ENCODE measurements at places on chromosomes 4 and X.

DNA sequence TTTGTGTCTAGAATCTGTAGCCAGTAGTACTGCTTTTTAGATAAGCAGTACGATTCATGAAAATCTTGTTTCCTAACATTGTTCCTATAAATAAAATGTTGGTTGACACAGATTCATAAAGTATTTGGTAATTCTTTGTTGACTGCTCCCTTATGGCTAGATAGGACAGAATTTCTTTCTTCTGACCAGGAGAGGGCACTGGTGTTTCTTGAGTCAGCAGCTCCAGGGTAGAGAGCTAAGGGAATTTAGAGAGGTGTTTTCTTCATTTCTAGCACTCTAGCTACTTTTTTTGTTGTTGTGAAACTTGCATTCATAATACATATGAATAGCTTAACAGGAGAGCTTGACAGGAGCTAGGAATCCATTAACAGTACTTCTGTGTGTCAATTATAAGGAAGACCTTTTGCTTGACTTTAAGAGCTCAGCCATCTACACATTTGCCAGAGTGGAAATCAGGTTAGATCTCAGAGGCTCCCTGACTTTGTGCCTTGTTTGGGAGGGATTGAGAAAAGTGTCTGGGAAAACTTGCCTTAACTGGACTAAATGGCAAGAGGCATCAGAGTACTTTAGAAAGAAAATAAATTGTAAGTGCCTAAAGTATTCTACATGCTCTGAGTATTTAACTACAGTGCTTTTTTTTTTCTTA lies 756.1 kb downstream of the SH3BGRL start:
- no peak for DNase-seq

GRCh38 chrX:134622056-134622812 lies 36.0 kb downstream of the PLAC1 start:
- no peak for DNase-seq

DNA sequence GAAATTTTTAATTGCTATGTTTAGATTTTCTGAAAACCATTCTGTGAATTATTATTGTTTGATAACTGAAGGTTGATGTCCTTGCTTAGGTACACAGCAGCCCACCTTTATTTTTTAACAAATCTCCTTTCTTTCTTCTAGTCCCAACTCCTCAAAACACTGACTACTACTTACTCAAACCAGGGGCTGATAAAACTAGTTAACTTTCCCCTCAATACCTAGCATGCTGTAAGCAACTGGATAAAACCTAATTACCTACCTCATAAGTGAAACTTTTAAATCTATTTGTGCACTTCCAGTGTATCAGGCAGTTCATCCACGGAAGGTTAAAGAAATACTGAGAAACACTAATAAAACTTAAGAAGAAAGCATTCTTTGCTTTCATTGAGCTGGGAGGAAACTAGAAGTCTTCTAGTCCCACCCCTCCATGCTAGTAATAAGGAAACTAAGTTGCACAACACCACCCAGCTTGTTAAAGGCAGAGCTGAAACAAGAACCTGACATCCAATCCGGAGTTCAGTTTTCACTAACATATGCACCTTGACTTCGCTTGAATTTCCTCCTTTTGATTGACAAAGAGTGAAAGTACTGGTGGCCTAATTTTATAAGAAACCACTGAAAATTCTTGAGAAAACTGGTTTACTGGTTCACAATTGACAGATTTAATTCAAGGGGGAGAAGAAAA lies 180.2 kb upstream of the TET2 start:
- DNase-seq: no peak

- no peak for DNase-seq
These were observed 243.9 kb downstream of the UNC5C start for GRCh38 chr4:95304898-95305297.

DNA sequence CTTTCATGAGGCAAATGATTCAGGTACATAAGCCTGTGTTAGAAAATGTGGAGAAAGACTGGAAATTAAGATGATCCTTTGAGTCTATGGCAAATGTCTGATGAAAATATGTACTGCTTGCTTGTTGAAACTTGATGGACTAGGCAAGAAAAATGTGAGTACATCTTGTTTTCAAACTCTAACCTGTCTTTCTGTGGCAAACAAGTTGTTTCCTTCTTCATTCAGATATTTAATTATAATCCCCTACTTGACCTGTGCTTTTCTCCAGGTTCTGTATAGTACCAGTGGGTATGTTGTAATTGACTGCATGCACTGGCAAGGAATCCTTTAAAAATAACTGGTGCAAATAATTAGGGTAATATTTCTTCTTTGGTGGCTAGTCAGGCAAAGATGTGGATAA lies 136.7 kb downstream of the ARHGAP24 start:
- DNase-seq: no peak

- DNase-seq: no peak
These were observed 236.4 kb upstream of the TTC29 start for GRCh38 chr4:147182041-147182440.

- DNase-seq: no peak
These were observed 95.3 kb downstream of the ZAR1 start for GRCh38 chr4:48585401-48585800.

GRCh38 chr4:75985116-75985515 lies 5.6 kb downstream of the SDAD1 start:
- no peak for DNase-seq

GRCh38 chr4:186761393-186761792 lies 37.7 kb upstream of the FAT1 start:
- DNase-seq: no peak

DNA sequence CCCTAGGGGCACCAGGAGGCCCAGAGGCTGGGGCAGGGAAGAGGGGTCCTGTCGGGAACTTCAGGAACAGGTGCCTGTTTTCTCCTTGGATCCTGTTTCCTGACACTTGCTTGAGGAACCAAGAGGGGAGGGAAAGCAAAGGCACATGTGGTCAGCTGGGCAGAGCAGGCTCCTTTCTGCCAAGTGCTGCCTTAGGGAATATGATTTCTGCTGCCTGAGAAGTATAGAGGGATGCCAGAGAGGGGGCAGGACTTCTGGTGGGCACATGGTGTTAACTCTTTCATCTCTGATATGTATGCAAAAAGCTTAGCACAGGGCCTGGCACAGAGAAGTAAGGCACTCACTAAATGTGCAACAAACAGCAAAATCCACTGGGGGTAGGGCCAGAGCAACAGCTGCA lies 51.2 kb upstream of the PJA1 start:
- no peak for DNase-seq

GRCh38 chr4:108072300-108072699 lies 82.6 kb downstream of the HADH start:
- no peak for DNase-seq

DNA sequence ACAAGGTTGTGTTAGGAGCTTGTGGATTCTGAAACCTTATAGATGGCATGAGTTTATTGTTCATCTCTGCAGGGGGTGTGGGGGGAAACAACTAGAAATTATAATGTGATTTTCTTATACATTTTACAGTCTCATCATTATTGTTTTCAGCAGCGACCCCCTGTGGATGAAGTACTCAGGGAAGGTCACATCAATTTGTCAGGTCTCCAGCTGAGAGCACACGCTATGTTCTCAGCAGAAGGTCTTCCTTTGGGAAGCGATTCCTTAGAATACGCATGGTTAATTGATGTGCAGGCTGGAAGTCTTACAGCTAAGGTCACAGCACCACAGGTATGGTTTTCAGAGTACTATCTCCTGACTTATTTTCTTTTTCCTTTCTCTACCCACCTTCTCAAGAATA lies 72.2 kb downstream of the BLTP1 start:
- DNase-seq: no peak

- DNase-seq: no peak
These were observed 1409.9 kb upstream of the PCDH7 start for GRCh38 chr4:29310252-29310651.

DNA sequence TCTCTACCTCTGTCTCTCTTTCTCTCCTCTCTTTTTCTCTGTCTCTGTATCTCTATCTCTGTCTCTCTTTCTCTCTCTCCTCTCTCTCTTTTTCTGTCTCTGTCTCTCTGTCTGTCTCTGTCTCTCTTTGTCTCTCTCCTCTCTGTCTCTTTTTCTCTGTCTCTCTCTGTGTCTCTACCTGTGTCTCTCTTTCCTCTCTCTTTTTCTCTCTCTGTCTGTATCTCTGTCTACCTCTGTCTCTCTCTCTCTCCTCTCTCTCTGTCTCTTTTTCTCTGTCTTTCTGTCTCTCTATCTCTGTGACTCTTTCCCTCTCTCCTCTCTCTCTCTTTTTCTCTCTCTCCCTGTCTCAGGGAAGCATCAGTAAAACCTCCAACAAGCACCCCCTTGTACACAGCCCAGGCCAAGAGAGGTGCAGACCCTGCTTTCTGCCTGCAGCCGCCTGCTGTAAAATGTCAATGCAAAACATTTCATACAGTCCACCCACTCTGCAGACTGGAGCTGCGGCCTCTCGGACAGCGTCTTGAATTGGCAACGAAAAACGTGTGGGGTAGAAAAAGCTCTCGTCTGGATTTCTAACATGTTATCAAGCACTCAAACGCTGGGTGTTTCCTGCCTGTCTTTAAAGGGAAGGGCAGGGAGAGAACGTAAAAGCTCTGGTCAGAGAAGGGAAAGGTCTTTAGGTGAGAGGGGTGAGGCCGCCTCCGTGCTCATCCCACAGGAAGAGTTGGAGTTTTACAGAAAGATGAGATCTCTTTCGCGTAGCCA lies 3.7 kb upstream of the SHOX start:
- no peak for DNase-seq

- DNase-seq: no peak
These were observed 335.7 kb upstream of the RASGEF1B start for GRCh38 chr4:81807386-81807785.

- no peak for DNase-seq
These were observed 6.0 kb downstream of the EREG start for GRCh38 chr4:74370912-74371311.

GRCh38 chrX:100710816-100711215 lies 21.1 kb downstream of the SYTL4 start:
- no peak for DNase-seq

- DNase-seq: no peak
These were observed 4.1 kb upstream of the SOX3 start for GRCh38 chrX:140508958-140509357.

- DNase-seq: no peak
These were observed 22.8 kb upstream of the FGF2 start for GRCh38 chr4:122803788-122804208.

DNA sequence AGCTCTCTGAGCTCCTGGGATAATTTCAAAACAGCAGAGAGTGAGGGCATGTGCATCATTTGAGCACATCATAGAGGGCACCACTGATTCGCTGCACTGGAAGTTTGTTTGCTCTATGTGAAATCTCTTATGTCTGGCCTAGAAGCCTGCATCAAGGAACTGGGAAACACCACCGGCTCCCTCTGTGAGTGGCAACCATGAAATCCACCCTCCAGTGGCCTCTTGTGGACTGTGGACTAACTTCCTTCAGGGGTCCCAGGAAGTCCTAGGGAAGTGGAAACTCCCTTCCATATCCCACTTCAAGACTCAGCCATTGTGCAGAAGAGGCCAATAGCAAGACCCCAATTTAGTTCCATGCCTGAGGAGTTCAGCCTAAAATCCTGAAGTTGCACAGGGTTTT lies 48.0 kb upstream of the IGFBP7 start:
- no peak for DNase-seq

Measured in NCI-H1048 (cell line).